ENCODE measurements at places on chromosomes 12 and 14.

DNA sequence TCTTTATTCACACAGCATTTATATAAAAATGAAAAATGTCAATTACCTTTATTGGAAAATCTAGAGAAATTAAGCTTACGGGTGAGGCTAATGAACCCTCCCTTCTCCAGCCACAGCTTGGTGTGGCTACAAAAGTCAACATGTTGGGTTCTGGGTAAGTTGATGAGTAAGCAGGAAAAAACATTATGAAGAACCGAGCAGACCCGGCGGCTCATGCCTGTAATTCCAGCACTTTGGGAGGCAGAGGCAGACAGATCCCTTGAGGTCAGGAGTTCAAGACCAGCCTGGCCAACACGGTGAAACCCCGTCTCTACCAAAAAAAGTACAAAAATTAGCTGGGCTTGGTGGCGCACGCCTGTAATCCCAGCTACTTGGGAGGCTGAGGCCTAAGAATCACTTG is 10.9 kb downstream of the NAA25 start:
- DNase-seq = no peak

GRCh38 chr12:27319848-27320247 is 12.8 kb upstream of the BMAL2 start:
- no peak for DNase-seq

- DNase-seq = no peak
These were observed 2.7 kb downstream of the CHST11 start for GRCh38 chr12:104459368-104459909.

- no peak for DNase-seq
These were observed 10.6 kb downstream of the SAMD4A start for GRCh38 chr14:54577494-54577893.

DNA sequence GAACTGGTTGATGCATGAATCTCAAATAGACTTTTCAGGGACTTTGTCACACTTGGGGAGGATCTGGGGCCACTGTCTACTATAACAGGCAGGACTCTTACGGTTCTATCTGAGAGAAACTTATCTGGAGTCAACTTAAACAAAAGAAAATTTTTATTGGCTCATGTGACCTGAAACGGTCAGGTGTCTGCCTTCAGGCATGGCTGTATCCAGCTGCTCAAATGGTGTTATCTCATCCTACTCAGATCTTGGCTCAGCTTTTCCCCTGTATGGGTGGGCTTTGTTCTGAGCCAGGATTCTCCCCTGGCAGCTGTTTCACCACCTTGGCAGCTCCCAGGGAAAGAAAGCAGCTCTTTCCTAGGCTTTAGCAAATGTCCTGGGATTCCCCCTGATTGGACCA is 183.2 kb upstream of the MYL2 start:
- DNase-seq = no peak

GRCh38 chr14:85039353-85039626 is 490.7 kb upstream of the FLRT2 start:
- no peak for DNase-seq

DNA sequence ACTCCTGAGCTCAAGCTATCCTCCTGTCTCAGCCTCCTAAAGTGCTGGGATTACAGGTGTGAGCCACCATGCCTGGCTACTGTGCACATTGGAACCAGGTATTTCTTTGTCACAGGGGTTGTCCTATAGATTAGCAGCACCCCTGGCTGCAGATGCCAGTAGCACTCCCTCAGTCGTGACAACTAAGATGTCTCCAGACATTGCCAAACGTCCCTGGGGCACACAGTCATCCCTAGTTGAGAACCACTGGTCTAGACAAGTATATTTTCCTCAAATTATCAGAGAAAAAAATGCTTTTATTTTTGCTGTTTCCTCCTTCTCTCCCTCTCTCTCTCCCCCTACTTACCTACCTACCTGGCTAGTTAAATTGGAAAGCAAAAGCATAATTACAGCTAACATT is 17.9 kb upstream of the P2RX7 start:
- DNase-seq = no peak

- no peak for DNase-seq
These were observed 256.0 kb downstream of the PPFIA2 start for GRCh38 chr12:81502912-81503695.

GRCh38 chr14:50225974-50226297 is 5.4 kb downstream of the SOS2 start:
- peak; percentile 65 for DNase-seq

DNA sequence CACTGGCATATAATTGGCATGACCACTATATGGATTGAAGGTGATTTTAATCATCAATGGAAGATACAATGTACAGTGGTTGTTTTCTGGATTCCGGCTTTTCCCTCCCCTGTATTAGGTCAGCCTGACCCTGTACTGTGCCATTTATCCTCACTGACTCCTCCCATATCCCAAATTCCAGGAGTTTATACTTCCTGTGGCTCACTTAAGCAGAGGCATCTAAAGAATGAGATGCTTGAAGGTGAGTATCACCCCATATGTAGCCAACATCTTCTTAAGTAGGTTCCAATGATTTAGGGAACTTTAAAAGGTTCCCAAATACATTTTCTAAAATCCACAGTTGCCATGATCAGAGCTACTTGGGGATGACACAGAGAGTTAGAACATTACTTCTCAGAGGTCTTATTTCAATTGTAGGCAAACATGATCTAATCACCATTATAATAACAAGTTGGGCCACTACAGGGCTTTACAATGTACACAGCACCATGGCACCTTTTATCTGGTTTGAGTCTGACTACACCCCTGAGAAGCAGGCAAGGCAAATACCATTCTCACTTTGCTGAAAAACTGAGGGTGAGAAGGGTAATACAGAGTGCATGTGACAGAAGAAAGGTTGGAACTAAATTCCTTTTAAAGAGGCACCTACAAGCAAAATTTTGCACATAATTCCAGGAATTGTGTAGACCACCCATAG is 212.3 kb upstream of the GARIN6 start:
- DNase-seq = no peak

DNA sequence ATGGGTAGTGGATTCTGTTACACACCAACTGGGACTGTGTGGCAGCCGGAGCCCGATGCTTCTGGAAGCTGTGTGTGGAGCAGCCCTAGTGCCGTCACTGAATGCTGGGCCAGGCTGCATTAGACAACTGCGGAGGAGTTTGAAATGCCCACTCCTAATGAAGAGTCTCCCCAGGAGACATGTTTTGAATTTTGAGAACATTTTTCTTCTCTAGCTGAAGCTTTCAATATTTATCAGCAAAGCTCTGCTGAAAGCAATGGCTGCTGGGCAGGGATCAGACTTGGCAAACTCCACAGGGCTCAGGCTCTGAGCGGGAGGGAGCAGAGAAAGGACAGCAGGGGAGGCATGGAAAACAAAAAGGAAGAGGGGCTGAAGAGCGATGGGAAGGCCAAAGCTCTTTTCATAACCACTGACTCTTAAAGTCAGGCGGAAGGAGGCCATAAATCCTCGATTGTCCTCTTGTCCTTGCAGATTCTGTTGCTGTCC is 189.1 kb downstream of the MON2 start:
- no peak for DNase-seq

DNA sequence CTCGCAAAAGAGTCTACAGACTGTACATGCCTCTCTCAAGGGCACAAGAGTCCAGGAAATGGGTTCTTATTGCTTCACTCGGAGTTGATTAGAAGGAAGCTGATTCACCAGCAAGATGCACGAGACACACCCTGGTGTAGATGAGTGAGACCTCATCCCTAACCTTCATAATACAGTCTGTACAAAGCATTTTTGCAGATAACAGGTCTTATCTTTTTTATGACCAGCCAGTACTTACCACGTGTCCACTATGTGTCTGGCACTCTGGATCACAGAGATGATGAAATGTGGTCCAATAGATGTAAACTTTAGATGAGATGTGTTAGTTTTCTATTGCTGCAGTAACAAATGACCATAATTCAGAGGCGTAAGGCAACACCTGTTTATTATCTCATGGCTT is 53.4 kb upstream of the PWP1 start:
- no peak for DNase-seq

All from KBM-7 (cell line).